ENCODE measurements at places on chromosomes 11 and 22.
A peak's percentile ranks its signal among the peaks of the same experiment; 100 is the strongest.

- DNase-seq = no peak
Observed at GRCh38 chr11:117475716-117476530, 148.3 kb downstream of the CEP164 start.

GRCh38 chr11:7609521-7609920, 63.8 kb downstream of the CYB5R2 start:
- DNase-seq = no peak

- DNase-seq = no peak
Observed at GRCh38 chr11:64372802-64373597, 14.0 kb downstream of the RPS6KA4 start.

- DNase-seq = no peak
Observed at GRCh38 chr11:55697817-55698216, 35.8 kb downstream of the OR4C6 start.

DNA sequence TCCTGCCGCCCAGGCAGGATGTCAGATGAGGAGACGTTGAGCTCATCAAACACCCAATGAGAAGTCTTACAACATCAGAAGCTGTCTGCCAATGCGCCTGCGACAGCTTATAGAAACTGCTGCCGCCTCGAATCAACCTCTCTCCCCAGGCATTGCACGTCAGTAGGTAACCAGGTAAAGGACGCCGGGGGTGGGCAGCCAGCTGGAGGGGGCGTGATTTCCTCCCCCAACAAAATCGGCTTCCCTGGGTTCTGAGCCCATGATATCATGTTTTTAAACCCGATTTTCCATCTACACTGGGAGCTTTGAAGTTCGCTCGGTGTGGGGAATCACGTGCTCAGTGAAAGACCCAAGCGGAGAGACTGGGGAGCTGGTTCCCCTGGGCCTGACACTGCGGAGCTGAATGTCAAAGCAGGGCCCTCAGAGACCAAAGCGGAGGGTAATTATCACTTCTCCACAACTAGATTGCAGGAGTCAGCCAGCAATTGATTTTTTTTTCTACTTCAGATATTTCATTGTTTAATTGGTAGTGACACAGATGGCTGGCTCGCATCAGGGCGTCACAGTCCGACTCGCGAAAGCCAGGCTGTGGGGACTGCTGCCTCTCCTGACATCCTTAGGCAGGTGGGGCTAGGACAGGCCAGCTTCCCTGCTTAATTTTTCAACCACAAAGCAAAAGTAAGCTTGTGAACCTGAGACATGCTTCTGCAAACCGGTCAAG, 15.4 kb downstream of the FAM83F start:
- DNase-seq = peak; percentile 80

GRCh38 chr11:34449013-34449412, 10.3 kb downstream of the CAT start:
- no peak for DNase-seq

- no peak for DNase-seq
Observed at GRCh38 chr11:75534259-75535069, 8.7 kb upstream of the GDPD5 start.

GRCh38 chr11:114262681-114263512, 33.3 kb upstream of the NNMT start:
- peak; percentile 64 for DNase-seq

GRCh38 chr11:6284250-6284649, 24.6 kb downstream of the CCKBR start:
- DNase-seq = no peak

DNA sequence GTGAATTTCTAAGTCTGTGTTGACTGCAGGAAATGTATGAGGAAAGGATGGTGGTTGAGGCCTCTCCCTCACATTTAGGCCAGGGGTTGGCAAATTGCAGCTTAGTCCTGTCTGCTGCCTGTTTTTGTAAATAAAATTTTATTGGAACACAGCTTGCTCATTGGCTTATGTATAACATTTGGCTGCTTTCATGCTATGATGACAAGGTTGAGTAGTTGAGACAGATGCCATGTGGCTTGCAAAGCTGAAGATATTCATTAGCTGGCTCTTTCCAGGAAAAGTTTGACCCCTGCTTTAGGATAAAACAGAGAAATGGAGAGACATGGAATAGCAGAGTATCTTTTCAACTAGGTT, 46.2 kb downstream of the BCR start:
- no peak for DNase-seq

DNA sequence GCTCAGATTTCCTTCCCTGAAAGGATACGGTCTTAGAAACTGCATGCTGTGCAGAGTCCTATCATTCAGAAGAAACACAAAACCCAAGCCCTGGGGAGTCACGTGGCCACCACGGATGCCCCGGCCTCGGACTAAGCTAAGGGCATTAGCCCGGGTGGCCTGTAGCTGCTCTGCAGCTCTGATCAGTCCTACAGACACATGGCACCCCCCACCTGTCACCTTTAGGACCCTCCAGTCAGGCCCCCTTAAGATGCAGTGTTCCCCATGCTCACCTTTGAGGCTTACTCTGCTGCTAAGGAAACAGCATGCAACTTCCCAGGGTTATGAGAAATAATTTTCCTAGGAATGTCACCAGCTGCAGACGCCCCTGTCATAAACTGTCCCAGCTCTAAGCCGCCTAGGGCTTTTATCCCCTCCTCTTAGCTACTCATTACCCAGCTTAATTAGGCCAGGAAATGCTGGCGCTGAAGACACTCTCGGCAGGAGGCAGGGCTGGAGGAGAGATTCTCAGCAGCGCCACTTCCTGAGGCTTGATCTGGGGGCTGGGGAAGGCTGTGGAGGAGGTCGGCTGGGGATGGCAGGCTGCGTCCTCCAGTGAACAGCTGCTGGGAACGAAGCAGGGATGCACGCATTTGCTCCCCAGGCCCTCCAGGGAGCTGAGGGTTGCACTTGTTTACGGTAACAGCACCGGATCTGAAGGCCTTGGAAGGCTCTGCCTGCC, 47.2 kb upstream of the ADA2 start:
- DNase-seq = peak; percentile 89

- DNase-seq = no peak
Observed at GRCh38 chr11:124429599-124429998, 4.9 kb upstream of the OR8B4 start.

DNA sequence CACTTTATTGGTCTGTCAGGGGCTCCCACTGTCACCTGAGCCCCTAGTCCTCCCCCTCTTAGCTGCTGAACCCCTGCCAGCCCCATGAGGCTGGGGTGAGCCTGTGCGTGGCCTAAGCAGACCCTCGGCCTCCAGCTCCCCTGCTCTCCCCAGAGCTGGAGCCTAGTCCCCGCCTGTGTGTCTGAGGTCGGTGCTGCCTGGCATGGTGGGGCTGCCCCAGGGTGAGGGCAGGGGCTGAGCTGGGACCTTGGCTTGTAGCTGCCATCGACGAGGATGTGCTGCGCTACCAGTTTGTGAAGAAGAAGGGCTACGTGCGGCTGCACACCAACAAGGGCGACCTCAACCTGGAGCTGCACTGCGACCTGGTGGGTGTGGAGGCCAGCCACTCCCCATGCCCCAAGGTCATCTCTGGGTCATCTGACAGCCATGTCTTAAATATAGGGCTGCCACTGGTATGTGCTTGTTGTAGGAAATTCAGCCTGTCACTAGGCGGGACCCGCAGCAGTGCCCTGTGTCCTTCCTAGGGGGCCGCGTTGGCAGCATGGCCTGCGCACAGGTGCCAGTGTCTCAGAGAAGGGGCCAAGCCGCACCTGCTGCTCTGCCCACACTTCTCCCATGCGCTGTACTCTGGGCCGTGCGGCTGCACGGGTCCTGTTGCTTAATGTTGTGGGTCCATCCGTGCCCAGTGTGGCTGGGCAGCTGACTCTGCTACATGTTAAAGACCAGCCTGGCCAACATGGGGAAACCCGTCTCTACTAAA, 21.0 kb downstream of the PPIL2 start:
- DNase-seq = no peak

DNA sequence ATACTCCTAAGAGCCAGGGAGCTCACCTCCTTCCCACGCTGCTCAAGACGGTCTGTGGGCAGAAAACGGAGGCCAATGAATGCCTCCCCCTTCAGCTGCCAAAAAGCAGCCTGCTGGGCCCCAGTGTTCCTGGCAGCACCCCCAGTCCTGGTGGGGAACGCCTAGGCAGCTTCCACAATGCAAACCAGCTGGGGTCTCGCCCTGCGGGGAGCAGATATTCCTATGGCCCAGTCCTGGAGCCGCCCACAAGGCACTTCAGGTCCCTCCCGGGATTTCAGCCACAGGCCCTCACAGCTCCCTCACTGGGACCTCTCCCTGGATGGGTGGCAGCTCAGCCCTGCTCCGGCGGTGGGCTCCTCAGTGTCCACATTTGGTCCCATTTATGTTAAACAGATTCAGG, 29.2 kb downstream of the A4GALT start:
- DNase-seq = no peak

GRCh38 chr11:77039491-77040400, 5.5 kb downstream of the B3GNT6 start:
- DNase-seq = peak; percentile 35

DNA sequence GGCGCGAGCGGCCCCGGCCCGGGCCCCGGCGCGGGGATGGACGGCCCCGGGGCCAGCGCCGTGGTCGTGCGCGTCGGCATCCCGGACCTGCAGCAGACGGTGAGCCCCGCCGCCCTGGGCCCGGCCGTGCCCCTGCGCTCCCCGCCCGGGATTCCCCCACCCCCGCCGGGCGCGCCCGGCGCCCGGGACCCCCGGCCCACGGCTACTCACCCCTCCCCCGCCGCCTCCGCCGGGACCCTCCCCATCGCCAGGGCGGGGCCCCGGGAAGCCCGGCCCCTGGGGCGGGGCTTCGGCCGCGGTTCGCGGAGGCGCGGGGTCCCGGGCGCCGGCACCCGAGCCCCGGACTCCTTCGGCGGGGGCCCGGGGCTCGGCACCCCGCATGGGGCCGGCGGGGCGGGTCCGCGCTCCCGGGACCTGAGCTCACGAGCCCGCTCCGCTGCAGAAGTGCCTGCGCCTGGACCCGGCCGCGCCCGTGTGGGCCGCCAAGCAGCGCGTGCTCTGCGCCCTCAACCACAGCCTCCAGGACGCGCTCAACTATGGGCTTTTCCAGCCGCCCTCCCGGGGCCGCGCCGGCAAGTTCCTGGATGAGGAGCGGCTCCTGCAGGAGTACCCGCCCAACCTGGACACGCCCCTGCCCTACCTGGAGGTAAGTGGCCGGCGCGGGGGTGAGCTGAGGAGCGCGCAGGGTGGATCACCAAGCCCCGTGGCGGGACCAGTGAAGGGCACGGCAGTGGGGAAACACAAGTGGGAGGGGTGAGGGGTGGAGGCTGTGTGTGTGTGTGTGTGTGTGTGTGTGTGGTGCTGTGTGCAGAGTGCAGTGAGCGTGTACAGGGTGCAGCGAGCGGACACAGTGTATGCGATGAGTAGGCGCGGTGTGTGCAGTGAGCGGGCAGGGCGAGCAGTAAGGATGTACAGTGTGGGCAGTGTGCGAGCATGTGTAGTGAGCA, 2.3 kb downstream of the SHANK3 start:
- peak; percentile 79 for DNase-seq

GRCh38 chr11:76424379-76424778, 20.4 kb upstream of the EMSY start:
- no peak for DNase-seq

DNA sequence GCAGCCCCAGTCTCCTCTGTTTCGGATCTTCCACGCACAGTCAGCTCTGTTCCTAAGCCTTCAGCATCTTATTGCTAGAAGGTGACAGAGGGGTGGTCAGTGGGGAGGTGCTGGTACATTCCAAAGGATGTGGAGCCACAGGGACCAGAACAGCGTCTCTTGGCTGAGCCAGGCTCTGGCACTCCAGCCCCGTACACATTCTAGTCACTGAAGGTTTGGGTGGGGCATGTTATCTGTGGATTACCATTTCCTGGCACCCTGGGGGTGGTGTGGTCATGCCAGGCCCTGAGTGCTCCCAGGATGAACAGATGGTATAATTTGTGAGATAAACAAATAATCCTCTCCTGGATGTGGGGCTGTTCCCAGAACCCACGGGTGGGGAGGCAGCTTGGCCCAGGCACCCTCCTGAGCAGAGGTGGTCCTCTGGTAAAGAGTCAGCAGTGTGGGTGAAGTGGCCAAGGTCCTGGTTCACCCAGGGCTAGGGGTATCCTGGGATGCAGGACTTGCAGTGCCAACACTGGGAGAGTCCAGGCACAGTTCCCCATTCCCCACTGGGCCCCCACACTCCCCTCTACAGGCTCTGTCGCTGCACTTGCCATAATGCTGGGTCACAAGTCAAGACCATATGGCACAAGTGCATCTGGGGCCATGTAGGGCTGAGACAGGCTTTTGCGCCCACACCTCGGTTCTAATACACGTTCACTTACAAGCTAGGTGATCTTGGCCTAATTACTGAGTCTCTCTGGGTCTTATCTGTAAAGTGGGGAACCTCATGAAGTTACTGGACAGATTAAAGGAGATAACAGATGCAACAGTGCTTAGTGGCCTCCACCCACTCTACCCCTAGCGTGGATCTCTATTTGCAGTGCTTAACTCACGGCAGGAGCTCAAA, 33.0 kb downstream of the DKK3 start:
- DNase-seq = peak; percentile 70

DNA sequence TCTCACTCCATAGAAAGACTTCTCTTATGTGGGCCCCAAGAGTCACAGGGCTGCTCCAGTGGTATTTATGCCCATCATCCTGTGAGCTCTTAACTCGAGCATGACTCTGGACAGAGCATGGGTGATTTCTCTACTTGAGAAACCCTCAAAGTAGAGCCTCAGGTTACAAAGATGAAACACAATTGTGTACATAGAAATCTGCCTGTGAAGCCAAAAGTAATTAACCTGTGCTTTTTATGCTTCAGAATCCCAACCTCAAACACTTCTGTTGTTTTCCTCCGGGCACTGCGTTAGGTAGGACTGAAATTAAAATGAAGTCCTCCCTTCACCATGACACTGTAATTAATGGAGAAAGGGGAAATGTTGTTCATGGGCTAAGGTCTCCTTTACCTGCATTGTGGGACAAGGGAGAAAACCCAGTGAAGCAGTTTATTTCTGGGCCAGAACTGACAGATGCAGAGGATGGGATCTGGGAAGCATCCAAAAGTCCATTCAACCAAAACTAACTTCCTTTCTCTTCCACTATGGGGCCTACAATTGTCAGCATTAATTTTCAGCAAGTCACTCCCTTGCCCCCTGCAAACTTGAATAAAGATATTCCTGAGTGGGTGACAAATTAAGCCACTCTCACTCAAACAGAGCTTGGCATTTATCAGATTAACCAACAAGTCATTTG, 24.1 kb upstream of the POU2AF1 start:
- no peak for DNase-seq

GRCh38 chr11:104064034-104064630, 27.7 kb downstream of the DDI1 start:
- DNase-seq = no peak

DNA sequence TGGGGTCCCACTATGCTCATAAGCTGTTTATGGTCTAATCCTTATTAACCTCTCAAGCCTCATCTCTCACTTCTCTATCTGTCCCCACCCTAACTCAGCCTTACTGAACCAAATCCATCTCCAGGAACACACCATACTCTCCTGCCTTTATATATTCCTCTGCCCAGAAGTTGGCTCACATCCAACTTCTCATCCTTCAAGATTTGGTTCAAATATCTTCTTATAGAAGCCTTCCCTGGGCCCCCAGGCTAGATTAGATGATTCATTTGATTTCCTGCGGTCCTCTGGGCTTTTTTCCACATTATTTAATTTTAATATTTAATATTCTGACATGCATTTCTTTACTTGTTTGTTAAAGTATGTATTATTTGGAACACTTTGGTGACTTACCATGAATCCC, 23.2 kb downstream of the MEI1 start:
- DNase-seq = no peak

GRCh38 chr11:88114486-88115045, 60.7 kb downstream of the RAB38 start:
- no peak for DNase-seq

- DNase-seq = peak; percentile 30
Observed at GRCh38 chr11:19827399-19828135, 114.9 kb downstream of the NAV2 start.

GRCh38 chr11:88552379-88553062, 215.0 kb upstream of the CTSC start:
- DNase-seq = peak; percentile 66
